ENCODE measurements at places on chromosomes 2 and 18. TPM values are rescaled to one million over a fixed set of nuclear protein-coding genes. Genes with fewer than 3 reads are reported as not detected.

- no peak for DNase-seq
Measured at GRCh38 chr2:113228351-113228750, 50.4 kb downstream of the PAX8 start.

- no peak for DNase-seq
Measured at GRCh38 chr2:7513834-7514233, 596.6 kb downstream of the RNF144A start.

DNA sequence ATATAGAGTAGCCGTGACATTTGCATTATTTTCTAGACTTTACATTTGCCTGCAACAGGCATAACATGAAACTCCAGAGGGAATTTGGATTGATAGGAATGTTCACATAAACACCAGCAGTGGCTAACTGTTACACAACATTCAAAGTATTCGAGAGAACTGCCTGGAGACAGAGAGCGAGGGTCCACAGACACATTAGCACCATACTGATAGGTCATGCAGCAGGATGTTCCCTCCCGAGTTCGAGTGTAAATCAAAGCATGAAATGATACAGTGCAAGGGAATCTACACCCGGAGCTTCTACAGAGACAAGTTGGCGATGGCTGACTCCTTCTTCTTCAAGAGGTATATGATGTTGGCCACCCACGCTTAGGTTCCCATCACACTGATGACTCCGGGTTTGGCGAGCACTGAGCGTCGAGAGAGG lies 89.5 kb downstream of the COL6A3 start:
- DNase-seq: no peak

- no peak for DNase-seq
Measured at GRCh38 chr2:239078128-239078924, 230.4 kb downstream of the TWIST2 start.

- DNase-seq: no peak
Measured at GRCh38 chr18:75840131-75840530, 412.6 kb upstream of the SMIM21 start.

- DNase-seq: no peak
Measured at GRCh38 chr2:137523931-137524330, 440.3 kb upstream of the HNMT start.

DNA sequence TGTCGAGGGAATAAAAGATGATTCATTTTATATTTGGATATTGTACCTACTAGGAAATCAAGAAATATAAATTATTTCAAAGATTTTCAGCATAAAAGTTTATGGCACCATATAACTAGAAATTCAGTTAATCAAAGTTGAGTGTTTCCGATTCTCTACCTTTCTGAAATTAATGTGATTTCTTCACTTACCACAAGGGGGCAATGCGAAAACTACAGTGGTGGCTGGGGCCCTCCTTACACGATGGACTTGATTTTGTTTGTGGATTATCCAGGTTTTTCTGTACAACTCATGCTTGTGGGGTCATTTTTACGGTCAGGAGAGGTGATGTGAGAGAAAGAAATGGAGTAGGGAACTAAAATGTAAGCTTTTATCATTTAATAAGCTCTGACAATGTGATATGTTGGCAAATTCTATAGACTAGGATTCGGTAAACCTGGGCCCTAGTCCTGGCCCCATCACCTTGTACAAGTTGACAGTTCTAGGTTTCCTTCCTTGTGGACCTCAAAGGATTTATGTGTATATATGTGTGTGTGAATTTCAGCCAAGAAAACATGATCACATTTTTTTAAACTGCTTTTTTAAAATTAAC lies 47.6 kb downstream of the G6PC2 start:
- no peak for DNase-seq

- no peak for DNase-seq
Measured at GRCh38 chr2:26169681-26170414, 3.0 kb upstream of the GAREM2 start.

DNA sequence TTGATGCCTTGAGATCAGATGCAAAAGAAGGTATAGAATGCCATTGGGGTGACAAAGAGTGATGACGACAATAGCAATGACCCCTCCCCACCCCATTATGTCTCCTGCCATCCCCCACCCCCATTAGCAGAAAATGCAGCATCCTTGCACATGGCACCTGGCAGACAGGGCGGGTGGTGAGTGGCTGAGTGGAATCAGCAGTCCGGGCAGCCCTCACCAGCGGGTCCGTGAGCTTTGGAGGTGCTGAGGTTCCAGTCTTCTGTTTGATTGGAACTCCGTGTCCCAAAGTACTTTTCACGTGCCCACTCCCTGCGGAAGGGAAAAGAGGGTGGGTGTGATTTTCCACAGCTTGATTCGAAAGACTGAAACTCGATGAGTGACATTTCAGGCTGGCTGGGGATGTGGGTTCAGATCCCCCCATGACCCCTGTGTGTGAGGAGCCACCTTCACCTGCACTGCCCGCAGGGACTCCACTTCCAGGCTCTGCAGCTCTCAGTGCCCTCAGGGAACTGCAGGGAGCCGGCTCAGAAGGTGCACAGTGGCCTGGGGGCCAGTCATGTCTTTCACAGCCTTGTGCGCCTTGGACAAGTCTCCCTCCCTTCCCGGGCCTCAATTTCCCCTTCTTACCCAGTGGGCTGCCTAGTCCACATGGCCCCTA lies 130.9 kb downstream of the GLI2 start:
- DNase-seq: no peak

DNA sequence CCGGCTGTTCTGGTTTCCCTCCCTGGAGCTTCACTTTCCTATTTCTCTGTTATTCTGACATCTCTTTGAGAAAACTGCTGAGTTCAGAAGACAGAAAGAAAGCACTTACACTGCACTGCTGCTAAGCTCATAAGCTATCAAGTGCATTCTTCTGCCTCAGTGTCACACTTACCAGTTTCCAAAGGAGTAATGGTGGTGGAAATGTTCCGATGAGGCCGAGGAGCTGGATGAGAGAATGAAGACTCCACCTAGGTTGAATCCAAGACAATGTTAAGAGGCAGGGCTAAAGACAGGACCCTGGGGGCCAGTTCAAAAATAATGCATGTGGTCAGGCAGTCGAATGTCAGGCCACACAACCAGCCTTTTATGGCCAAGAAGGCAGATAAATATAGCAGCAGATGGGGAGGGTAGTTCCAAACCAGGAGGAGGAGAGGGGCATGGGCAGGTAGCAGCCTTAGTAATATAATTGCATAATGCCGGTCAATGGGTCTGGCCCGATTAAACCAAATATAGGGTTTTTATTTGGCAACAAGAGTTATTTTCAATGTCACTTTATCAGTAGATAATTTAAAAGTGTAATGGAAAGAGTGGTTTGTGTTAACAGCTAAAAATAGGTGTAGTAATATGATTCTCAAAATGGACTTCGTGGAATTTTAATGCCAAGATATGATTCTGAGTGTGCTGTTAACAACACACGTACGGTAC lies at the start of gene MYOM1:
Gene MYOM1, minus strand, starts transcription at position 338 of the 705 bp plus-strand sequence. CDS start 4,745 bp downstream, outside the sequence.
- DNase-seq: no peak

The FZD7 gene
- polyA plus RNA-seq: 72.4 TPM

The EVX2 gene
- polyA plus RNA-seq: not detected

The GEN1 gene
- 18.4 TPM for polyA plus RNA-seq

The TTC39C gene
- 12.1 TPM for polyA plus RNA-seq

The ERMN gene
- polyA plus RNA-seq: 0.44 TPM

The CDCA7 gene
- polyA plus RNA-seq: 37.6 TPM

The LIPG gene
- 58.8 TPM for polyA plus RNA-seq

The CCL20 gene
- polyA plus RNA-seq: 0.64 TPM

The ZNF521 gene
- polyA plus RNA-seq: 36.7 TPM
